Heart right ventricle (tissue), 16 donors: ENCODE measurements at places on chromosomes 3 and 15. TPM values are rescaled to one million over a fixed set of nuclear protein-coding genes. Genes with fewer than 3 reads are reported as not detected.

GPR27 gene
- total RNA-seq = 2.1 TPM

ZKSCAN7 gene
- total RNA-seq = 2.3 TPM

SENP8 gene
- total RNA-seq = 5.2 TPM

ANKUB1 gene
- total RNA-seq = not detected

- H3K4me3 ChIP-seq = no peak overlapping the region
- H3K36me3 ChIP-seq = no peaks in the 10 kb centered on the region
- no peak overlapping the region for H3K27ac ChIP-seq
- H3K4me1 ChIP-seq = no peaks in the 10 kb centered on the region
Measured at GRCh38 chr3:54951405-54951804, 23.5 kb upstream of the LRTM1 start.

GRCh38 chr3:120171134-120171873 lies 77.1 kb upstream of the GSK3B start:
- no peak overlapping the region for H3K27ac ChIP-seq
- H3K4me1 ChIP-seq = no peaks in the 10 kb centered on the region
- H3K27me3 ChIP-seq = no peaks in the 10 kb centered on the region
- no peak overlapping the region for H3K4me3 ChIP-seq
- no peak for DNase-seq
- H3K36me3 ChIP-seq = no peaks in the 10 kb centered on the region

DNA sequence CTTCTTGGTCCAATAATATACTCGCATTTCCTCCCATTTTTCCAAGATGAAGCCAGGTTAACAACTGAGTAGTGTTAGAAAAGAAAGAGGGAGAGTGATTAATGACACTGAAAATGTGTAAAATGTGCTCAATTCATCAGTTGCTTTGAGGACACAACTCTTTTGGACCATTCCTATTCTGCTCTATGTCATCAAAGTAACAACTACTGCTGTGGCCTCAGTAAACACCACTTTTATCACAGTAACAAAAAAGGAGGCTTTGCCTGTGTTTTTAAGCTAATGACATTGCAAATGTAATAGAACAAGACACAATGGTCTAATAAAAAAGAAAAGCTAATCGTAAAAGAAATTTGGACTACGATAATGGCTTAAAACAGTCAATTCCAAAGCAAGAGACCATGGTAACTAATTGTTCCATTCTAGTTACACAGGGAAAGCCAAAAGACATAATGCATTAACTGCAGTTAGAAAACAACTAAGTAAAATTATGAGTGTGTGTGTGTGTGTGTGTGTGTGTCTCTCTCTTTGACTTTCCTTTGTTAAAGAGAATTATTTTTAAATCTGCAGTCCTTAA lies 221.1 kb downstream of the MAGI1 start:
- no peak overlapping the region for H3K4me3 ChIP-seq
- no peak for DNase-seq
- no peaks in the 10 kb centered on the region for H3K4me1 ChIP-seq
- H3K36me3 ChIP-seq = no peaks in the 10 kb centered on the region

DNA sequence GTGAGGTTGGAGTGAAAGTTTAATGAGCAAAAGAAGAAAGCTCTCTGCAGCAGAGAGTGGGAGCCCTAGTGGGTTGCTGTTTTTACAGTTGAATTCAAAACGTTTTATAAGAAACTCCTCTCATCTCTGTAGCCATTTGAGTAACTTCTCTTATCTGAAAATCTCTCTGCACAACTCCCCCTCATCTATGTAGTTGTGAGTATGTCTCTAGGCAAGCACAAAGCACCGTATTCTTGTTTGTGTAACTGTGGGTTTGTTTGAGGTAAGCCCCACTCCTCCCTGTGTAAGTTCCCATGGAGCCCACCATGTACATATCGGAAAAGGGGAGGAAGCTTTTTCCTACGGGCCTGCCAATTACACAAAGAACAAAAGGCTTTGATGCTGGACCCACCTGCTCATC lies 56.5 kb upstream of the GOLGA6L2 start:
- H3K36me3 ChIP-seq = no peaks in the 10 kb centered on the region
- no peaks in the 10 kb centered on the region for H3K4me1 ChIP-seq
- no peak overlapping the region for H3K27ac ChIP-seq
- peaks cover 6% of the 10 kb centered on the region for H3K27me3 ChIP-seq
- no peak for DNase-seq
- no peak overlapping the region for H3K4me3 ChIP-seq

DNA sequence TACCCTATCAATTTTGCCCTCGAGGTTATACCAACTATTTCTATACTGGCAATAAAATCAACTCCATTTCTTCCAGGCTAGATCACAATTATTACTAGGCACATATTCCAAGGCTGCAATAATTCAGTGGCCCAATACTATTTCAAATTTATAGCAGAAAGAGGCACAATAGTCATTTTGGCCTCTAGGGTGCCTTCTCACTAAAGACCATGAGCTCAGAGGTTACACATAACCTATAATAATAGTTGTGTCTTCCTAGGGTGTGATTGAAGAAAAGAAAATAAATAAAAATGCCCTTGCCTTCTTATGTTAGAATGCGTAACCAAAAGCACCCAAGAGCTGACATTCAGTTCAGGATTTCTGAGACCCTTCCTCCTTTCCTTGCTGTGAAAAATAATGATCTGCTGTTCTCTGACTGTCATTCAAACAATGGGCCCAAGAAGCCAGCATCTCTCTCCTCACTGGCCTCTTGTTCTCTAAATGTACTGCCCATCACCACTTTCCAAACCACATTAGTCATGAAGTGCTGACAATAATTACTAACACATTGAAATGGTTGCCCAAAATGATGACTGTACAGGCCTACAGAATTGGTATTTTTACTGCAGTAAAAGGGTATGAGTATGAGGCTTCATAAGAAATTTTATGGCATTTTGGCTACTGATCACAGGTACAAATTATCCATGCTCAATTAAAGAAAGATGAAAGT lies 244.8 kb downstream of the LRRN1 start:
- H3K36me3 ChIP-seq = no peaks in the 10 kb centered on the region
- H3K4me3 ChIP-seq = no peak overlapping the region
- no peaks in the 10 kb centered on the region for H3K4me1 ChIP-seq
- no peak for DNase-seq

- H3K36me3 ChIP-seq = no peaks in the 10 kb centered on the region
- no peak for DNase-seq
- H3K4me1 ChIP-seq = no peaks in the 10 kb centered on the region
- no peak overlapping the region for H3K4me3 ChIP-seq
- no peaks in the 10 kb centered on the region for H3K27me3 ChIP-seq
Measured at GRCh38 chr3:144363856-144364255, 392.2 kb downstream of the DIPK2A start.

DNA sequence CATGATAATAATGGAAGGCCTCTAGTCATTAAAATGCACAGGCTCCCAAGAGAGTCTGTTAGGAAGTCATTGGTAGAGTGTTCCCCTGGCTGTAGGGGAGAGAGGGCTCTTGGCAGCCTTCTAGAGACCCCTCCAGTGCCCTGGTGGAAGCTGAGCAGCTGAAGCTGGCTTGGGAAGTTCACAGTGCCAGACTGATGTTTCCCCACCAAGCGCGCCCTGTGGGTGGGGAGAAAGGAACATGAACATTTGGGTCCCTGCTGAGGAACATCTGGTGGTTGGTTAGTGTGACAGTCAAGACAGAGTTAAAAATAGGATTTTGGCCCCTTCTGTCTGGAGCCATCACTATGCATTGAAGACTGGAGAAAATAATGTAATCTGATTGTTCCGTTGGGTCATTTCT lies 37.1 kb upstream of the RGMA start:
- H3K36me3 ChIP-seq = no peaks in the 10 kb centered on the region
- DNase-seq = no peak
- H3K27me3 ChIP-seq = no peaks in the 10 kb centered on the region
- no peaks in the 10 kb centered on the region for H3K4me1 ChIP-seq
- no peak overlapping the region for H3K4me3 ChIP-seq

GRCh38 chr3:8854656-8855055 lies 85.2 kb upstream of the OXTR start:
- no peak overlapping the region for H3K4me3 ChIP-seq
- H3K27ac ChIP-seq = no peak overlapping the region

GRCh38 chr15:64480891-64481290 lies 20.5 kb downstream of the ZNF609 start:
- no peak for DNase-seq
- H3K4me1 ChIP-seq = no peaks in the 10 kb centered on the region
- H3K27ac ChIP-seq = no peak overlapping the region
- H3K36me3 ChIP-seq = peaks cover 6% of the 10 kb centered on the region

GRCh38 chr3:17079933-17080332 lies 195.2 kb downstream of the PLCL2 start:
- H3K4me3 ChIP-seq = no peak overlapping the region
- no peak overlapping the region for H3K27ac ChIP-seq
